Activated naive CD4-positive, alpha-beta T cell treated with anti-CD3 and anti-CD28 coated beads, Interleukin-2, amount 50 U/mL, for 72 hours (primary cell): ENCODE measurements at places on chromosomes 13 and 19. TPM values are rescaled to one million over a fixed set of nuclear protein-coding genes. Genes with fewer than 3 reads are reported as not detected.

The TSC22D1 gene
- 7.9 TPM for total RNA-seq

The IZUMO1 gene
- total RNA-seq = not detected

The IL4I1 gene
- 11.1 TPM for total RNA-seq

The MAMSTR gene
- 1.4 TPM for total RNA-seq

DNA sequence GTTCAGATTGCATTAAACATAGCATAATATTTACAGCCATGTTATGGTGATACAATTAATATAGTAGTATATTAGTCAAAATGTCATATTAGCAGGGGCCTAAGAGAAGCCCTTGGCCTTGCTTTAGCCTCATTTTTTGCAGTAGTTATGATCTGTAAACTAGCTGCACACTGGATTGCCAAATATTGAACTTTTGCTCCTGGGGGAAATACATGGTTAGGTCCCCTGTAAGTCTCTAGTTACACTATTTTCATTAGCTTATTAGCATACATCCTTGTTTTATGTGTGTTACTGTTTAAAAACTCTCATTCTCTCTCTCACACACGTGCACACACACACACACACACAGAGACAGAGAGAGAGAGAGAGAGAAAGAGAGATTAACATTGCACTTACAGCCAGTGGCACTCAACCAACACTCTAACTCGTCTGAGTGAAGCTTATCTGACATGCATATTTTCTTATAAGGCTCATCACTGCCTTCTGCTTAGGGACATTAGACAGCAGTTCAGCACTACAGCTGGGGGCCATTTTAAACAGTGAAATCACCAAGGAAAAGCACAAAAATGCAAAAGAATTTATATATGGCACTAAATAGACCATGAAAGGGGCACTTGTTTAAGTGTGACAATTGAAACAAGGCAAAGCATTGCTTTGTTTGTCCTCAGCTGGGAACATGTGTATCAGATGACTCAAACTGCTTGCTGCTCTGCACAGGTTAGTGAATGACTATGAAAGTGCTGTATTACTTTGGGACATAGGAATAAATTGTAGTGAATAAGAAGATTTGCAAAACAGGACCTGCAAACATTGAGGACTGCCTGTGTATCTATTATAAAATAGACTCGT is 278.7 kb downstream of the GPC6 start:
- DNase-seq = no peak

DNA sequence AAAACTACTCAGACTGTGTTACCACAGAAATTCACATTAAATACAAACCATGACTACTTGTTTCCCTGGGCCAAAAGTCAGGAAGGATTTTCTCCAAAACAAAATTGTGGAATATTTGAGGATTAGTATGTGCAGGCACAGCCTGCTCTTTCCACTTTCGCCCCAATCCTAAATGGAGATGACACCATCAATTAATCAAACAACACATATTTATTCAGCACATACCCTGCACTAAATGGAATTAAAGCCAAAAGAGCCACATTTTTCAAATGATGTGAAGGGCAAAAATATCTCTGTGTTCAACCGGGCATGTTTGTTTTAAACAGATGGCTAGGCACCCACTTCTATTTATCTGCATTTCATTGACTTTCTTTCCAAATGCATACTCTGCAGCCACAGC is 523.1 kb downstream of the DCT start:
- DNase-seq = no peak

GRCh38 chr19:5540208-5540607 is 27.5 kb downstream of the TINCR start:
- DNase-seq = no peak
